H9 (cell line): ENCODE measurements at places on chromosomes 11 and 22. TPM values are rescaled to one million over a fixed set of nuclear protein-coding genes. Genes with fewer than 3 reads are reported as not detected.

- DNase-seq = peak; percentile 70
- no peaks in the 10 kb centered on the region for H3K27me3 ChIP-seq
- H3K4me1 ChIP-seq = peaks cover 6% of the 10 kb centered on the region; the same call in 1 of the 2 replicates
- H3K27ac ChIP-seq = no peak overlapping the region
- H3K4me3 ChIP-seq = peak overlapping the region; percentile 87
- H3K36me3 ChIP-seq = peaks cover 7% of the 10 kb centered on the region
These were observed 1.8 kb downstream of the SIK3 start for GRCh38 chr11:117096201-117096991.

- H3K4me1 ChIP-seq = peaks cover 4% of the 10 kb centered on the region
- H3K27me3 ChIP-seq = no peaks in the 10 kb centered on the region
- peaks cover 4% of the 10 kb centered on the region; the same call in 1 of the 2 replicates for H3K36me3 ChIP-seq
- H3K4me3 ChIP-seq = peak overlapping the region; percentile 24; the same call in 1 of the 2 replicates
- DNase-seq = no peak
These were observed 2.7 kb upstream of the PPP6R3 start for GRCh38 chr11:68457898-68458249.

UPK3A gene
- not detected in 2 replicates for total RNA-seq

DNA sequence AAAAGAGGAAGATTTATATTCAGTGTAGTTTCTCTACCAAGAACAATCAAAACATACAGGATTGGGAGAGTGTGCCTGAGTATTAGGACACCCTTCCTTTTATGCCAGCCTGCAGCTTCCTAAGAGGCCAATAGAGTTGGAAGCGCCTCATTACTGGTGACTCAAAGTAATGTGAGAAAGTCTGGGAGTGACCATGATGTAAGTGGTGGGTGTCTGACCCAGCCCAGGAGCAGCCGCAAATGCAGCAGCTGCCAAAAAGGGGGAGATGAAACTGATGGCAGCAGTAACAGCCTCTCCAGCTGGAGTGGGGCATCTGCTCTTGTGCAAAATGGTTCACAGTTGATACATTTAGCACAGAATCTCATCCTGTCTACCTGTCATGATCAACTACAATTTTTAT is 62.0 kb downstream of the ZNF280B start:
- no peak for DNase-seq
- peaks cover 41% of the 10 kb centered on the region for H3K27me3 ChIP-seq
- H3K36me3 ChIP-seq = no peaks in the 10 kb centered on the region
- H3K27ac ChIP-seq = no peak overlapping the region
- H3K4me3 ChIP-seq = no peak overlapping the region
